ENCODE measurements at places on chromosomes 12 and 14. TPM values are rescaled to one million over a fixed set of nuclear protein-coding genes. Genes with fewer than 3 reads are reported as not detected.
A peak's percentile ranks its signal among the peaks of the same experiment; 100 is the strongest.

The CCDC196 gene
- 4.0 TPM for total RNA-seq

The PPP1CC gene
- total RNA-seq, result 42.8 TPM

The TNFRSF1A gene
- 76.0 TPM for total RNA-seq

- DNase-seq, result no peak
Observed at GRCh38 chr14:52790756-52791222, 618 bp downstream of the GNPNAT1 start.

- DNase-seq, result no peak
Observed at GRCh38 chr14:75934998-75935628, 46.7 kb downstream of the TGFB3 start.

DNA sequence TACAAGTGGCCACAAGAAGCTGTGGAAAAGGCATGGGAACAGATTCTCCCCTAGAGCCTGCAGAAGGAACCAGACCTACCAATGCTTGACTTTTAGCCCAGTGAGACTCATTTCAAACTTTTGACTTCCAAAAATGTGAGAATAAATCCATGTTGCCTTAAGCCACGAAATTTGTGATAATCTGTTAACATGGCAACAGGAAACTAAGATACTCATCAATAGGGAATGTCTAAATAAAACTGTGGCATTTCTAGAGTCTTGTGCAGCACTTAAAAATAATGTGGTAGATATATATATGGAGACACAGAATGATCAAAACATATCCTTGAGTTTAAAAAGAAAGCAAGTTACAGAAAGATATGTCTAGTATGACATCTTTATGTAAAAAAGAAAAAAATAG is 12.0 kb downstream of the HECTD4 start:
- DNase-seq, result no peak

GRCh38 chr12:120534703-120535655 is 823 bp downstream of the RNF10 start:
- peak; percentile 58 for DNase-seq

GRCh38 chr12:98229540-98229924 is 285.9 kb upstream of the TMPO start:
- no peak for DNase-seq

GRCh38 chr14:88695870-88696269 is 96.9 kb downstream of the EML5 start:
- no peak for DNase-seq

DNA sequence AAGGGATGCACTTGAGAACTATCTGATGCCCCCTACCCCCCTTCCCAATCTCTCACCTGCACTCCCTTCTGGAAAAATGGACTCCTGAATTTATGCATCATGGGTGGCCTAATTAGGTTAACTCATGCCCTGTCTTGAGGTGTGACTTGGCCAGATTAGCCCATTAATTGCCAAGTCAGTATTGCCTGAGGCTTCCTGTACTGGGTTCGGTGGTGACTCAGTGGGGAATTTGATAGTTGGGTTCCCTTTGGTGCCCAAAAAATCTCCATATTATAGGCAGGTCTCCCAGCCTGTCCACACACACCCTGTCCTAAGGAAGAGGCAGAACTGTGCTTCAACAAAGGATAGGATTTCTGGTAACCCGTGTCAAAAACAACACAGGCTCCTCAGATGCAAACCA is 146.1 kb downstream of the CHST11 start:
- no peak for DNase-seq

DNA sequence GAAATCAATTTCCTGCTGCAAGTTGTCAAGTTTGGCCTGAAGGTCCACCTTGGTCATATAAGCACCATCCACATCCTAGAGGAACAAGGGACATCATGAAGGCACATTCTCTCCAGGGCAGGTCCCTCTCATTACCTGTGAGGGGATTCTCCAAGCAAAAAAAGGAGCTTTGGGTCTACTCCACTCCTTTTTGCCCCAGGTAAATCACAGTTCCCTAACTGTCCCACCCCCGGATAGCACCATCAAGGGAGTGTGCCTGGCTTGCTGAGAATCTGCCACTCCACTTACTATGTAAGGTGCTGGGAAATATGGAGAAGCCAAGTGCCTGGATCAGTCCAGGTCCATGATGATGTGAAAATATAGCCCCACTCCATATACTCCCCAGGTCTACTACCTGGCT is 2.5 kb downstream of the KRT1 start:
- no peak for DNase-seq

The DENND5B gene
- total RNA-seq, result 18.6 TPM
